Astrocyte of the hippocampus (primary cell): ENCODE measurements at places on chromosomes 4 and X.

- peak; percentile 40 for DNase-seq
These were observed 12.1 kb upstream of the TLR8 start for GRCh38 chrX:12894074-12895030.

- no peak for DNase-seq
These were observed 16.4 kb downstream of the SMIM10L2A start for GRCh38 chrX:135437867-135438733.

GRCh38 chr4:109989618-109990017 is 76.9 kb downstream of the EGF start:
- no peak for DNase-seq

- peak; percentile 14 for DNase-seq
These were observed at the start of gene HELT for GRCh38 chr4:185017964-185018772. Gene HELT (plus strand): TSS chr4:185018490. CDS start chr4:185018929, 439 bp downstream.

- no peak for DNase-seq
These were observed 23.5 kb downstream of the ARSJ start for GRCh38 chr4:113955948-113956347.

DNA sequence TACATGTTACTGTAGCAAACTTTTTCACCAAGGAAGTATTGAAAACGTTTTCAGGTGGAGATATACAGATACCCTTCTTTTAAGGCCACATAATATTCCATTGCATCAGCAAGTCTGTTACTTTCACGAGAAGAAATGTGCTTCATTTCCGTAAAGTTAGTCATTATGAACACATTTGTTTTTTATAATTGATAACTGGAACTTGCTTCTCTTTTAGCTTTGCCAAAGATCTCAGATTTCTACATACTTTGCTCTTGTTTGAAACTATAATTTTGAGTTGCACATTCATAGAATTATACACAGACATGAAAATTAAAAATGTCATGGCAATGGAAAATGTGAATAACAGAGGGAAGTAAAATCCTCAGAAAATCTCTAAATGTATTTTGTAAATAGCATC is 128.7 kb upstream of the GIMD1 start:
- DNase-seq: no peak

DNA sequence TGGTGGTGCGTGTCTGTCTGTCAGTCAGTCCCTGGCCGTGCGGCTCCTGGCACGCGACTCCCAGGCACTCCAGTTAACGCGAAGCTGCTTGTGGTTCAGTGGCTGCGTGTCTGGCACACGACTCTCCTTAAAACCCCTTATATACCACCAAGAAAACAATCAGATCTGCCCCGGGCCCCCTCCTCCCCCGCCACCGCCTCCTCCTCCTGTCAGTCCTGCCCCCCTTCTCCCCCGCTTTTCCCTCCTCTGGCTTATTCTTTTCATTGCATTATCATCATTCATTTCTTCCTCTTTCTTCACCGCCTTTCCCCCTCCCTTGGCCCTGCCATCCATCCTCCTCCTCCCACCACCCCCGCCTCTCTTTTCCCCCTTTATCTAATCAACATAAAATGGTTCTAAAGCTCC is at the start of gene NEUROG2:
Gene NEUROG2, minus strand, starts transcription at position 115 of the 405 bp plus-strand sequence. CDS start 705 bp downstream, outside the sequence.
- DNase-seq: no peak

DNA sequence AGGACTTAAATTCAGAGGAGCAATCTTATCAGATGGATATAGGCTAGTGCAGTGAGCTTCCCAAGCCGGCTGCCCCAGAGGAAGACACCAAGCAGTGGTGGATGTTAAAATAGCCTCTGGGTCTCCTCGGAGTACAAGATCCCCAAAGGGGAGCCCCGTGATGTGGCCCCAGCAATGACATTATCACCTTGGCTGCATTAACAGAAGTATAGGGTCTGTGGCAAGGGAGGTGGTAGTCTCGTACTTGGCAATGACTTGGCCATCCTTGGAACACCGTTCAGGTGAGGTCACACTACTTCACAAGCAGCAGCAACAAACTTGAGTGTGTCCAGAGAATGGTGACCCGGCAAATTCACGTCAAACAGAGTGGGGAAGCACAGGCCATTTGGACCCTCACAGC is 67.8 kb downstream of the PSAPL1 start:
- no peak for DNase-seq

GRCh38 chrX:107729558-107730297 is 45.9 kb downstream of the TSC22D3 start:
- DNase-seq: no peak

DNA sequence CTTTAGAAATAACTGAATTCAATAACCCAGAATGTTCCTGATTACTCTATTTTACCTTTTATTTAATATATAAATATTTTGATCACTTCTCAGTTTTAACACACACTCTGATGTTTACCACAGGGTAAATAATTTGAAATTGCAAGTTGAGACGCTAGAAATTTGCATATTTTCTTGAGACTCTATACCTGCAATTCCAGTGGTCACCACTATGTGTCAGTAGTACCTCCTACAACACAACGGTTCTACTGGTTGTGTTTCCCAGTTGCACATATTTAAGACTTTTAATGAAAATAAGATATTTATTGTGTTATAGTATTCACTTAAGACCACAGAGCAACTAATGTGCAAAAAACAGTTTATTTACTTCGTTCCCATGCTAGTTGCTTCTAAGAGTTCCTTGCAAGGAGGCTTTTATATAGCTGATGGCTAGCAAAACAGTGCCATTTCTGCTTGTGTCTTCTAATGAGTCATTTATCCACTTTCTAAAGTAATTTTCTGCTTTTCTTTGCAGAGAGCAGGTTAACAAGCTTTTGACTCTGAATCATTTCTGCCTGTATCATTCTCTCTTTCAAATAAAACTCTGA is 98.9 kb upstream of the PDLIM3 start:
- no peak for DNase-seq

GRCh38 chr4:68877555-68877954 is 61.8 kb downstream of the UGT2B10 start:
- DNase-seq: no peak

- no peak for DNase-seq
These were observed 75.7 kb downstream of the FAM114A1 start for GRCh38 chr4:38943343-38943742.

DNA sequence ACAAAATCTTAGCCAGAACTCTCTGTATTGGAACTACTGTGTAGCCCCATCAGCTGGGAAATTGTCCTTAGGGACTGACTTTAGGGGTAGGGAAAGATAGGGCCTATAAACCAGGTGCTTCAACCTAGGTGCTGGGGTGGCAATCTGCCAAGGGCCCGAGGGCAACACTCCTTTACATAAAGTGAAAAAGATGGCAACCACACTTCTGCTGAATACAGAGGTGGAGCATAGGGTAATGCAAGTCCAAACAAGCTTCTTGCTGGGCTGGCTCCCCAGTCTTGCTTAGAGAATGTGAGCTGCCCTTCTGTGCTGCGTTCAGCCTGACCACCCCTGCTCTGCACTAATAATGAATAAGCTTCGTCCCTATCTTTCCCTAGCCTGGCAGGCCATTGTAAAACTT is 9.8 kb downstream of the ZBTB33 start:
- DNase-seq: no peak

DNA sequence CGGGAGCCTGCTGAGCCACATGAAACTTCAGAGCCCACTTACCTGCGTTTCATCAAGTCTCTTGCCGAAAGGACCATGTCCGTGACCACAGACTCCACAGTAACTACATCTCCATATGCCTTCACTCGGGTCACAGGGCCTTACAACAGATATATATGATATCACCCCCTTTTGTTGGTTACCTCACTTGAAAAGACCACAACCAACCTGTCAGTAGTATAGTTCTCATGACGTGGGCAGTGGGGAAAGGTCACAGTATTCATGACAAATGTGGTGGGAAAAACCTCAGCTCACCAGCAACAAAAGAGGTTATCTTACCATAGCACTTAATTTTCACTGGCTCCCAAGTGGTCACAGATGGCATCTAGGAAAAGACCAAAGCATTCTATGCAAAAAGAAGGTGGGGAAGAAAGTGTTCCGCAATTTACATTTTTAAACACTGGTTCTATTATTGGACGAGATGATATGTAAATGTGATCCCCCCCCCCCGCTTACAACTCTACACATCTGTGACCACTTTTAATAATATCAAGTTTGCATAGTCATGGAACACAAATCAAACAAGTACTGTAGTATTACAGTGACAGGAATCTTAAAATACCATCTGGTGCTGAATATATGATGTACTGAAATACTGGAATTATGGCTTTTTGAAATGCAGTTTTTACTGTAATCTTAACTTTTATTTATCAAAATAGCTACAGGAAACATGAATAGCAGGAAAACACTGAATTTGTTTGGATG is 129.9 kb downstream of the TET2 start:
- DNase-seq: no peak

DNA sequence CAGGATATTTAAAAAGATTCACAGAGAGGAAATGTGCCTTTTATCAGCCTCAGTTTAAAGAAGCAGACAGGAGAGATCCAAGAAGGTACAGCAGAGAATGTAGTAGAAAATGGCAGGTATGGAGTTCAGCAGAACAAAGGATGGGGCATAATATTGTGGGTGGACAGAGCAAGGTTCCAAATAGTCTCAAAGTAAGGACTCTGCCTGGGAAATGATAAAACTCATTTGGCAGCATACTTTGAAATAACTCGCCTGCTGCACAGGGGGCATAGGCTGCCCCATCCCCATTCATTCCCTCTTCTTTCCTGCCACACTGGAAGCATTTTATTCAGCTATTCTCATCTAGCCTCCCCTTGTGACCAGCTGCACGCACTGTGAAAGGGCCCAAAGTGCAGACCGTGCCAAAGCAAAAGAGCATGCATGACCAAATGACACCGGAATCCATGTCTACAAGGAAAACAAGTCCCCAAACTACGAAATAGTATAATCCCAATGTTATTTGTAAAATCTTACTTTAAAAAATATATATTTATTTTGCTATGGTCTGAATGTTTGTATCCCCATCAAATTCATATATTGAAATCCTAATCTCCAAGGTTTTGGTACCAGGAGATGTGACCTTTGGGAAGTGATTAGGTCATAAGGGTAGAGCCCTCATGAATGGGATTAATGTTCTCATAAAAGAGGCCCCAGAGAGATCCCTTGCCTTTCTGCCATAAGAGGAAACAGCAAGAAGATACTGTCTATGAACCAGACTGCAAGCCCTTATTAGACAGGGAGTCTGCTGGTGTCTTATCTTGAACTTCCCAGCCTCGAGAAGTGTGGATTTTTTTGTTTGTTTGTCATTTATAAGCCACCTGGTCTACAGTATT is 77.4 kb upstream of the PRSS48 start:
- no peak for DNase-seq
